ENCODE measurements at places on chromosomes 7 and 10. TPM values are rescaled to one million over a fixed set of nuclear protein-coding genes. Genes with fewer than 3 reads are reported as not detected.

OGDHL gene
- 0.73 TPM for total RNA-seq

- no peak for DNase-seq
Measured at GRCh38 chr7:138127996-138128395, 51.7 kb downstream of the AKR1D1 start.

GRCh38 chr10:103682631-103683030 lies 172.7 kb downstream of the SH3PXD2A start:
- DNase-seq: no peak

GRCh38 chr10:86363833-86364490 lies 2.6 kb downstream of the GRID1 start:
- peak; percentile 40 for DNase-seq

DNA sequence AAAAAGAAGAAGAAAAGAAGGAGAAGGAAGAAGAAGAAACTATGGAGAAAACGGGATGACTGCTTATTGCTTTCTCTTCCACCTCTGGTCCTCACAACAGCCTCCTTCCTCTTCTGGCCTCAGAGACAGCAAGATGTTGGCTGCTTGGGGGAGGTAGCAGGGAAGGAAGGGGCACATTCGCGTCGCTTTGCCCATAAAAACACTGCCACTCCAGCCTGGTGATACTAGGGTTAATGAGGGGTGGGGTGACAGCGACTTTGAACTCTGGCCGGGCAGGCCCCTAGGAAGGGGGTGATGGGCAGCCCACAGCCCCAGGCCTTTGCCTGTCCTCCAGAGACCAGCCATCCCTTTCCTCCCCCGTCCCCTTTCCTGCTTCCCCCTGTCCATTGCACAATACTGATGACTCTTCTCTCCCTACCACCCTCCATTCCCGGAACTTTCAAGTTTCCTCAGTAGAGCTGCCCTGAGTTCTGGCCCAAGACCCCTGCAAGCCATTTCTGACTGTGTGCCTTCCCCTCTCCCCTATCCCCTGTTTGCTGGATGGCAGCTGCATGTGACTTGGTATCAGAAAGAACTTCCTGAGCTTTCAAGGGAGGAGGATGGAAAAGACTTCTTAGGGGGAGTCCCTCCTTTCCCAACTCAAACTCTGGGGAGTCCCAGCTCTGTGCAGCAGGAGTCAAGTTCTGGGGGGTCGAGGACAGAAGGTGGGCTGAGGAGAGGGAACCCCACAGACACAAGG lies 2.2 kb upstream of the CUEDC2 start:
- no peak for DNase-seq

DNA sequence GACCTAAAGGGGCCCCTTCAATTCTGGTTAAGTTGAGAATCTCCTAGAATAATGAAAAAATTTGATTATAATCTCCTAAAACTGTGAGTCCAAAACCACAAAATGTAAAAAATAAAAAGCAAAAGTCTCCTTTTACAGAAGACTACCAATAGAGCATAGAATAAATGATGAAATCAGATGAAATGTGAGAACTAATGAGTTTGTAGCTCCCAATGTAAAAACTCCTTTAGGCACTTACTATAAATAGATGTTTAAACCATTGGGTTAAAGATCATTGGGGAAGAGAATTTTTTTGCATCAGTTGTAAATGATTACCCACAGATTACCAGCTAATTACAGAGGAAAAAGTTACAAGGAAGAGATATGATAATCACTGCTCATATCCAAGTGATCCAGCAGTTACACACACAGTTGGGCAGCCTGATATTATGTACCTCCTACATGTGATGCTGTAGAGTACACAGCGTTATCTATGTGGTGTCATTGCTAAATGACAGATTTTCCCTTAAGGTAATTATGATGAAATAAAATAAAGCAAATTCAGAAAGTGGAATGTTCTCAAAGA lies 282.7 kb upstream of the SEMA3D start:
- DNase-seq: no peak

DNA sequence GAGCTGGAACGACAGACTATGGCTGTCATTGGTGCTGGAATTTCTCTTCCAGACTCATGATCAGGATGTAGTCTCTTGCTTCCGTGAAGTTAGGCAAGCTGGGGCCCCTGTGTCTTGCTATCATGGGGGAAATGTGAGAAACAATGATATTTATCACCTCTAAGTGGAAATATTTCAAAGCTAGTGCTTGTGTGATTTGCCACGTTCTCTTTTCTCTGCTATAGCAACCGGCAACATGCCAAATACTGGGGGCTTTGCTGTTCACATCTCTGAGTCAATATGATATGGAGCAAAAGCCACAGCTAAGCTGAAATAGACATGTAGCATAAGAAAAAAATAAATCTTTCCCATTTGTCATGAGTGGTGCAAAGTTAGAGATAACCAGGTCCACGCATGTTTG lies 668.2 kb upstream of the IGFBP3 start:
- DNase-seq: no peak
